ENCODE measurements at places on chromosomes 4 and X.

- no peak for DNase-seq
Observed at GRCh38 chrX:150907474-150907873, 9.0 kb upstream of the CD99L2 start.

- no peak for DNase-seq
Observed at GRCh38 chr4:20844311-20844710, 144.1 kb downstream of the PACRGL start.

DNA sequence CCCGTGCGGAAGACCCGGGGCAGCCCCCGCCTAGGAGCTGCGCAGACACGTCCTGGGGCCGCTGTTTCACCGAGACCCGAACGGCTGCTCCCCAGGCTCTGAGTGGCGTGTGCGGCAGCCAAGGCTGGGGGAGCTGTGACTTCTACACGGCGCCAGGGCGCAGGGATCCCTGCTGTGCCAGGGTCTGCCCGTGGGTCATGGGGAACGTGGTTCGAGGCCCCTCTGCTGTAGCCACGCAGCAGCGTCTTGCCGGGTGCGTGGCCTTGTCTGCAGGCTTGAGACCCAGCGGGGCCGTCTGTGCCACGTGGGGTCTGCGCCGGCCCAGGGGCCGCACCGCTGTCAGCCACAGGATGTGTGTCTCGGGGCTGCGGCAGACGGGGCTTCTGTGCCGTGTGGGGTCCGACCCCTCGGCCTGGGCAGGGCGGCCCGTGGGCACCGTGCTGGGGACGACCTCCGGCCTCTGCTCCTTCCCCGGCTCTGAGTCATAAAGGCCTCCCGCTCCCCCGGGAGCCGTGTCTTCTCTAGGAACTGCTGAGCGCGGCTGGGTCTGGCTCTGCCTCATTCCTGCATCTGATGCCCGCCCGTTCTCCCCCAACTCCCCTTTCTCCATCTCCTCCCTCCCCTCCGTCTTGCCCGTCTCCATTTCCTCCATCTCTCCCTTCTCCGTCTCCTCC is 12.7 kb upstream of the GTPBP6 start:
- no peak for DNase-seq

- DNase-seq: no peak
Observed at GRCh38 chr4:158769175-158769921, 522 bp downstream of the FNIP2 start.

DNA sequence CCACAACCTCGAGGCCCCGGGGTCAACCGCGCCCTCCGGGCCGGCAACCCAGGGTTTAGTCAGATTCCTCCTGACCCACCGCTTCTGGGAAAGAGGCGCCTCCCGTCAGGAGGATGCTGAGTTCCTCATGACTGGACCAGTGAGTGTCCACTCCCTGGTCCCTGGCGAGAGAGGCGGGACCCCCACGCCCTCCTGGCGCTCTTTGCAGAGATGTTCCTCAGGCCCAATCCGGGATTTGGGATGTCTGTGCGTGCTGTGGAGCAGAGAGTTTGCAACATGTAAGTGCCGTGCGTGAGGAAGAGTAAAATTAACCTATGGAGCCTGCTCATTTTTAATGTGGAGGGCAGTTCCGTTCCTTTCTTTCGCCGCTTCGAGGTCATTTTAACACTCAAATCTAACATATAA is 824 bp upstream of the UGDH start:
- DNase-seq: no peak

- no peak for DNase-seq
Observed at GRCh38 chr4:15894921-15895916, 43.3 kb downstream of the FGFBP1 start.

DNA sequence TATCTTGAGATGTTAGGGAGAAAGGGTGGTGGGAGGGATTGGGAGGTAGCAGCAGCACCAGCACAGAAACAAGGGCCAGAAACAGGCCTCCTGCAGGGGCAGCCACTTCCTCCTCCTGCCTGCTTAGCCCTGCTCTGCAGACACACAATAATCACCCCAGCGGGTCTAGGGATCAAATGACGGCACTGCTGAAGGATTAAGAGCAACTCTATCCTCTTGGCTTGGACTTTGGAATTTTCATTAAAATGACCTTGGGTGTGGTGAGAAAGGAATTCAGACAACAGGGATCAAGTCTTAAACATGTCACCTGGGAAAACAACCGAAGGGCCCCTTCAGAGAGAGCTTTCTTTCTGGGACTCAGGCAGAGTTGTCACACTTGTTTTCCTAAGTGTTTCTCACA is 353.4 kb downstream of the SPRY1 start:
- no peak for DNase-seq

DNA sequence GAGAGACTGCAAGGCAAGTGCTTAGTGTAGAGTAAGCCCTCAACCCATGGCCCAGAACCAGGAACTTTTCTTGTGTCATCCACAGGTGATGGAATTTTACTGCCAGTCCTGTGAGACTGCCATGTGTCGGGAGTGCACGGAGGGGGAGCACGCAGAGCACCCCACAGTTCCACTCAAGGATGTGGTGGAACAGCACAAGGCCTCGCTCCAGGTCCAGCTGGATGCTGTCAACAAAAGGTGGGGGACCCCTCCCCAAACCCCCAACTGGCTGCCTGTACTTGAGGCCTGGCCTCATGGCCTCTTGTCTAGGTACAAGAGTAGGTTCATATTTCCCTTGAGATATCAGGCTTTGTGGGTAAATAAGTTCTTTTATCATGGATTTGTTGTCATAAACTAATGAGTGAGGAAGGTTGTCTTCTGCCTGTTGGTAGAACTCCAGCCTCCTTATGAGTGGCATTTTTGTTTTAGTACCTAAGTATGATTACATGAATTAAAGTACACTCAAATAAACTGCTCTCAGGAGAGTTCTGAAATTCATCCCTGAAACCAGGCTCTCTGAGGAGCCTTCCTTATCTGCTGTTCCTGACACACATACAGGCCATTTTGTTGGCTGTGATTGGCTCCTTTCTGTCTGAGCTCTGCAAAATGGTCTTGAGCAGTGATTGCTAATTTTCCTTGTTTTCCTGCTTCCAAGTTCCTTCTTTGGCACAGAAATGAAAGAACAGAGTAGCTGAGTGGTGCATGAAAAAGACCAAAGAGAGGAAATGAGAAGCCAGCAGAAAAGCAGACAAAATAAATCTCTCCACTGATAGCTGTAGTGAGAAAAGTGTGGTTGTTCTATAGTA is 51.4 kb upstream of the MND1 start:
- DNase-seq: no peak

DNA sequence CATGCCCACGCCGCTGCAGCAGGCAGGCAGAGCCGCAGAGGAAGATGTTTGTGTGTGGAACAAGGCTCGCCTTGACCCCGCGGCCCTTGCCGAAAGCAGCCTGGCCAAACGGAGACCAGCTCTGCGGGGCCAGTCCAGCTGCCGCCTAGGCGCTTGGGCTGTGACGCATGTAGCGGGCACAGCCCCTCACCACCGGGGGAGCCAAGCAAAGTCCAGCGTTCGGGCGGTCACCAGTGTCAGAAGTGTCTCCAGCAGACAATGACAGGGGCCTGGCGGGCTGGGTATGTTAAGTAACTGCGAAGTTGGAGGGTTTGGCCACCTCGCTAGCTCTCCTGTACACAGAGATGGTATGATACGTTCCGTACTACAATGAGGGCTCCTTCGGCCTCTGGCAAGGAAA is 1.3 kb downstream of the AMER1 start:
- no peak for DNase-seq

DNA sequence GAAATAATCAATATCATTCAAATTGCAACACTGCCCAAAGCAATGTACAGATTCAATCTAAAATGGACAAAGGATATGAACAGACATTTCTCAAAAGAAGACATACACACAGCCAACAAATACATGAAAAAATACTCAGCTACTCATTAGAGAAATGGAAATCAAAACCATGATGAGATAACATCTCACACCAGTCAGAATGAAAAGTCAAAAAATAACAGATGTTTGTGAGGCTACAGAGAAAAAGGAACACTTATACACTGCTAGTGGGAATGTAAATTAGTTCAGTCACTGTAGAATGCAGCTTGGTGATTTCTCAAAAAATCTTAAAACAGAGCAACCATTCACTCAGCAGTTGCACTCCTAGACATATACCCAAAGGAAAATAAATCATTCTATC is 205.2 kb downstream of the DKK2 start:
- no peak for DNase-seq

DNA sequence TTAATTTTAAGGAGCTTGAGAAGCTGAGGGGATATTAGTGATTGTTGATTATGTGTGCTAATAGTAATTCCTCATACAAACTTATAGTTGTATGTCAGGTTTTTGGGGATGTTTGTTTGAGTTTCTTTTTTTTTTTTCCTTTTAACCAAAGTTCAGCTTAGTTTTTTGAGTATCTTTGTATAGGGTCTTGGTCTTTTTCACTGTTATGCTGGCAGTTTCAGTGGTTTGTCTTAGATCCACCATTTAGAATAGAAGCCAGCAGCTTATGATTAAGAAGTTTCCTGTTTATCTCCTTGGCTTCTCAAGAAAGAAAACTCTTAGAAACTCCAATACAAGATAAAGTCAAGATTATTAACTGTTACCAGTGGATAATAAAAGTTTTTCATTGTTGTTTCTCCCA is 16.1 kb downstream of the CPEB2 start:
- DNase-seq: no peak

- no peak for DNase-seq
Observed at GRCh38 chr4:8568068-8568668, 12.0 kb upstream of the GPR78 start.

DNA sequence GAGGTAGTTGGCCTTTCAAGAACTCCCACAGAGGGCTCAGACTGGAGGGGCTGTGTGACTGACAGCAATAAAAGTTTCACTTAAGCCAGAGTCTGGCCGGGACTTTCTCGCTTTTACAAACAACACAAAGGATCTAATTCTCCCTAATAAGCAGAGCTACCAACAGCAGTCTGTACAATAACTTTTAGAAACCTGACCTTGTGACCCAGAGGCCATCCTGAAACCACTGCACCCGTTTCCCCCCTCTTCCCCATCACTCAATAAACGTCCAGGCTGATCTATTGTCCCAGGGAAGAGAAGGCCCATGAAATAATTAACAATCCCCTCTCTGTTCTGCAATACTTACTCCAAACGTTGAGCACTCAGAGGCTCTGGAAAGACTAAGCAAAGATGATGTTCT is 442.4 kb downstream of the ZIC3 start:
- DNase-seq: no peak

GRCh38 chr4:171629182-171629581 is 184.0 kb upstream of the GALNTL6 start:
- no peak for DNase-seq

DNA sequence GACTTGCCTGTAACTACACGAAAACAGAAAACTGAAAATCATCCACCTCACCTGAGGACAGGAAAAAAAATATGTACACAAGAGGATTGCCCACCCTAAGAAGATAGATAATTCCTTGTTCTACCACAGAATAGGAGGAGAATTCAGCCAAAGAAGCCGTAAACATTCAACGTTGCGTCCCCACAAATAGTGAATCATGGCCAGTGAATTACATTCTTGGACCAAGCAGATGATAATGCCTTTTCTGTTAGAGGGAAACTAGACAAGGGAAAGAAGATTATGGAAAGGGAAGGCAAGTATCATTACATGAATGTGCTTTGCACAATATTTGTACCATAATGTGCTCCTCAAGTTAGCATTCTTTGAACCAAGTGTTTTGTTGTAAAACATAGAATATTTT is 95.5 kb upstream of the C1QTNF7 start:
- DNase-seq: no peak

- DNase-seq: no peak
Observed at GRCh38 chrX:70901465-70901864, 7.0 kb downstream of the TEX11 start.

DNA sequence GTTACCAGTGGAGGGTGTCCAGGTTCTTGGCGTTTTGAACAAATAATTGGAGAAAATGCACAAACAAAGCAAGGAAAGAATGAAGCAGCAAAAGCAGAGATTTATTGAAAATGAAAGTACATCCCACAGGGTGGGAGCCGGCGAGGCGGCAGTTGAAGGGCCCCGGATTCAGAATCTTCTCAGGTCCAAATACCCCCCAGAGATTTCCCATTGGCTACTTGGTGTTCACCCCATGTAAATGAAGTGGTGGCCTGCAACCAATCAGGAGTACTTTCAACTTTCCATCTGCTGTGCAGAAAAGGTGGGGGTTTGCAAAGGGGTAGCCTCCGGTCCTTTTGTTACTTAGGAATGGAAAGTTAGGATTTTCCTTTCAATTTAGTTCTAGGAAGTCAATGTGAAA is 1447.0 kb downstream of the C4orf33 start:
- no peak for DNase-seq

DNA sequence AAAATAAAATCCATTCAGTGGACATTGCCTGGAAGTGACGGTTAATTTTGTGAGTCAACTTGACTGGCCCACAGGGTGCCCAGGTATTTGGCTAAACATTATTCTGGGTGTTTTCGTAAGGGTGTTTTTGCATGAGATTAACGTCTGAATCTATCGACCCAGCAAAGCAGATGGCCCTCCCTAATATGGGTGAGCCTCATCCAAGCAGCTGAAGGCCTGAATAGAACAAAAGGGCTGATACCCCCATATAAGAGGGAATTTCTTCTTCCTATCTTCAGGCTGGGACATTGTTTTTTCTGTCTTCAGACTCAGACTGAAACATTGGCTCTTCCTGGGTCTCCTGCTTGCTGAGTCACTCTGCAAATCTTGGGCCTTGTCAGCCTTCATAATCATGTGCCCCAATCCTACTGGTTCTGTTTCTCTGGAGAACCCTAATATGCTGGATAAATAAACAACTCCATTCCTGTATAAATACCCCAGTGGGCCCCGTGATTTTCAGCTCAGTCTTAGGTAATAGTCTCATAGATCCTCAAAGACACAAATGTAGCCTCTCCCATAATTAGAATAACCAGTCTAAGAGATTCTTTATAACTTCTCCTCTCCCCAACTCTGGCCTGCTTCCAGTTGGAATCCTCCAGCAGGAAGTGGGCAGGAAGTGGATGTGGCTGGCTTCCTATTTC is 33.1 kb upstream of the DDX3X start:
- no peak for DNase-seq

DNA sequence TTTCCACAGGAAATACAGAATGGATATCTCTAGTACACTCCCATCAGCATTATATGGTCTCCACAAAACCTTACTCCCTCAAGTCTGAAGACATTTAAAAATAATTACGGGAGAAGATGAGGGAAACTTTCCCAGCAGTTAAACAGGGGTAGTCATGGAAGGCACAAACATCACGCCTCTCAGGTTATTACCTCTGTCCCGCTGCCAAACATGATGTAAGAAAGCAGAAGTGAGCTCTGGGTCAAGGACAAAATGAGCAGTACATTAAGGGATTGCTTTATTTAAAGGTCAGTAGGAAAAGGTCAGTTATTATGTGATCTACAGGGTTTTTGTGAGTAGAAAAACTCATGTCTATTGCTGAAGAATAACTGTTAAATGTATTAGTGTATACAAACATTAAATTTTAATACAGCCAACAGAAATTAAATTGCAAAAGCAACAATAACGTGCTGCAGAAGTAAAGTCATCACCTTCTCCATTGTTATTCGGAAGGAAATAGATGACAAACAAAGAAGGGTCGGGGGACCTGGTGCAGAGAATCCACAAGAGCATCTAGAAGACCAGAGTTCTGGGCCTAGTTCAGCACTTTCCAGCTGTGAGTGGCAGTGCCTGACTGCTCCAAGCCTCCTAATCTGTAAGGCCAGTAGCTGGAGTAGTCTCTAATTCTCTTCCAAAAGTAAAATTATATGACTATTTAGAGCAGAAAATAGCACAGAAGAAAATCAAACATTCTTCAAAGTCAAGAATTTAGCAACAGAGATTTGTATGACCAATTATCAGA is 171.2 kb downstream of the PPP3CA start:
- no peak for DNase-seq

- DNase-seq: no peak
Observed at GRCh38 chr4:2352729-2353221, 65.7 kb downstream of the ZFYVE28 start.

- DNase-seq: no peak
Observed at GRCh38 chr4:8078109-8078494, 80.5 kb downstream of the ABLIM2 start.

Data from NCI-H1436 (cell line).